Hypothalamus (tissue), 51 donors: ENCODE measurements at places on chromosomes 2 and 18.

DNA sequence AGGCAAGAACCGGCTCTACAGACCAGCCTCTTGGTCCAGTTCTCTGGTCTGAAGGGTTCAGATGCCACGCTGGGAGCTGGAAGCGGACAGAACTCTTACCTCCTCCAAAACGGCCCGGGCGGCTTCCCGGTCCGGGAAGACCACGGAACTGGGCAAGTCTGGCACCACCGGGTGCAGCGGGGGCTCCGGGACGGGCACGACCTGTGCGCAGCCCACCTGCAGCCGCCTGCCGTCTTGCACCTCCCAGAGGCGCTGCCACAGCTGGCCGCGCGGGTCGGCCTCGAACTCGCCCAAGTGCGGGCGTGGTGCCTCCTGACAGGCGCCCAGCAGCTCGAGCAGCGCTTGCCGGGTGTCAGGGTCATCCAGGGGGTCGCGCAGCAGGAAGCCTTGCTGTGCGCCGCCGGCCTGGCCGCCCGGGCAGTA, 773 bp downstream of the CMPK2 start:
- DNase-seq: no peak

DNA sequence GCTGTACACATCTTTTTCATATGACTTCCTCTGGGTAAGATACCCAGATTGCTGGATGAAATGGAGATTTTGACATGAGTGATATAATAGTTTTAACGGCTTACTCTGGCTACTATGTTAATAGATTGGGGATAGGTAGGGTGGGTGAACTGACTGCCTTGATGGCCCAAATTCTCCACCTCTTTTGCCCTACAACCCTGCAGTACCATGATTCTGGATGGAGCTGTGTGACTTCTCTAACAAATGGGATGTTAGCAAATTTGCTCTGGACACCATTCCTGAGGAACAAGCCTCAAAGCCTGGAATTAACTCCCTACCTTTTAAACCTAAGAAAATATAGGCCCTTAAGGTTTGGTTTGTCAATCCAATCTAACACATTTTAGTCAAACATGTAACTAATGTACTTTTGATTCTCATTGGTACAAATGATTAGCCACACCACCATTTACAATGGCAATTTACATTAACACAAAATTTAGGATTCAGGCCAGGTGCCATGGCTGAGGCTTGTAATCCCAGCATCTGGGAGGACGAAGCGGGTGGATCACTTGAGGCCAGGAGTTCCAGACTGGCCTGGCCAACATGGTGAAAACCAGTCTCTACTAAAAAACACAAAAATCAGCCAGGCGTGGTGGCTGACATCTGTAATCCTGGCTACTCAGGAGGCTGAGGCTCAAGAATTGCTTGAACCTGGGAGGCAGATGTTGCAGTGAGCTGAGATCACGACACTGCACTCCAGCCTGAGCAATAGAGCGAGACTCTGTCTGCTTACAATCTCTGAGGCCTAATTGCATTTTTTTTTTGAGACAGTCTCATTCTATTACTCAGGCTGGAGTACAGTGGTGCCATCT, 12.8 kb downstream of the CLK1 start:
- no peak for DNase-seq

DNA sequence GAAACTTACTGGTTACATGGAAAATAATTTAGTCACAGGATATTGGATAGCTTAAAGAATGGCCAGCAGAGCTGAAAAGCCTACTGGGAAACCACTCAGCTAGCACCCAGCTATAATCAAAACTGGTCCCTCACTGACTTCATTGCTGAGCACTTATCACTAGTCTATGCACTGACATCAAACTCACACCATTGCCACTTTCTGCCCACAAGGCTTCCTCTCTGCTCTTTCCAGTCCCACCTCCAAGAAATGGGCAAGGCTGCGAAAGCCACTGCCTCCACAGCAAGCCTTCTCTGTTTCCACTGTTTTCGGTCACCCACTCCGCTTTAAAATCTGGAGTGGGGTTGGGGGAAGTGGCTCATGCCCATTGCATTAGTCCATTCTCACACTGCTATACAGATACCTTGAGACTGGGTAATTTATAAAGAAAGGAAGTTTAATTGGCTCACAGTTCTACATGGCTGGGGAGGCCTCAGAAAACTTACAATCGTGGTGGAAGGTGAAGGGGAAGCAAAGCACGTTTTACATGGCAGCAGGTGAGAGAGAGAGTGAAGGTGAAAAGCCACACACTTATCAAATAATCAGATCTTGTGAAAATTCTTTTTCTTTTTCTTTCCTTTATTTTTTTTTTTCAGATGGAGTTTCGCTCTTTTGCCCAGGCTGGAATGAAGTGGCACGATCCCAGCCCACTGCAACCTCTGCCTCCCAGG, 77.0 kb upstream of the CERS6 start:
- DNase-seq: no peak

DNA sequence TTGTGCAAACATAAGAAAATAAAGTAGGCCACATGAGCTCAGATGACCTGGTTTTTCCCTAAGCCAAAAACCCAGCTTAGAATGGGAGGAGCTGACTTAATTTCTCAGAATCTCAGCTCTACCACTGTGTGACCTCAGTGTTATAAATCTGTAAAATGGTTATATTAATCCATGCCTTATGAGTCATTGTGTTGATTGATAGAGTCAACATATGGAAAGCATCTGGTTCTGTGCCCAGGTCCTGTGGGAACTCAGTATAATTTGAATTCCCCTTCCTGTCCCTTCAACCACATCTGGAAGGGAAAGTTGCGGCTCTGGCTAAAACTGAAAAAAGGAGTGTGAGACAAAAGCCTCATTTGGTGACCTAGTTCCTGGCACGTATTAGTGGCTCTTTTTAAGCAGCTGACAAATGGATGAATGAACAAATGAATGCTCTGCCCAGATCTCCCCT, 25.7 kb downstream of the TMEM177 start:
- no peak for DNase-seq

- DNase-seq: no peak
Observed at GRCh38 chr2:232350804-232351685, 27.5 kb upstream of the ALPP start.

DNA sequence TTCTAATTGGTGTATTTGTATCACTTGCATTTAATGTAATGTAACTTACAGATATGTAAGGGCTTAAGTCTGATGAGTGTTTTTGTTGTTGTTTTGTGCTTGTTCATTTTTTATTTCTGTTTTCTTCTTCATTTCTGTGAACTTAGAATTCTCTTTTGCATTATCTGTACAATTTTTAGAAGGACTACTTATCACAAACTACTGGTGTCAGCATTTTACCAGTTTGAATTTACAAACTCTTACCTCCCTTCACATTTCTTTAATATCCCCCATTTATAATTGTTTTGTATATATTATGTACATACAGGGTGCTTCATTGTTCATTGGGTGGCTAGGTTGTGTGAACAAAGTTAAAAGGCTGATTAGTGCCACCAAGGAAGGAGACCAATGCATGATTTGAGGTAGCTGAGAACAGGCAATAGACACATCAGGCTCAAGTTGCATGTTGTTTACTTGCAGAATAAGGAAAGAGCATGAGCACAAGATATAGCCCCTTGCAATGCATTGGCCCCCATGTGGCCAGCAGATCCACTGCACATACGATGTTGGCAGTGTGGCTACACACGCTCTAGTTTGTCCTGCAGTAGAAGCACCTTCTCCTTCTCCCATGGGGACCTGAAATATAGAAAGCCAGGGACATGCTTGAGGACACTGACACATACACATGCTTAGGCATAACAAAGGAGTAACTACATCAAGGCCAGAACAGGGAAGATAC, 198.2 kb downstream of the CD8B2 start:
- DNase-seq: no peak

DNA sequence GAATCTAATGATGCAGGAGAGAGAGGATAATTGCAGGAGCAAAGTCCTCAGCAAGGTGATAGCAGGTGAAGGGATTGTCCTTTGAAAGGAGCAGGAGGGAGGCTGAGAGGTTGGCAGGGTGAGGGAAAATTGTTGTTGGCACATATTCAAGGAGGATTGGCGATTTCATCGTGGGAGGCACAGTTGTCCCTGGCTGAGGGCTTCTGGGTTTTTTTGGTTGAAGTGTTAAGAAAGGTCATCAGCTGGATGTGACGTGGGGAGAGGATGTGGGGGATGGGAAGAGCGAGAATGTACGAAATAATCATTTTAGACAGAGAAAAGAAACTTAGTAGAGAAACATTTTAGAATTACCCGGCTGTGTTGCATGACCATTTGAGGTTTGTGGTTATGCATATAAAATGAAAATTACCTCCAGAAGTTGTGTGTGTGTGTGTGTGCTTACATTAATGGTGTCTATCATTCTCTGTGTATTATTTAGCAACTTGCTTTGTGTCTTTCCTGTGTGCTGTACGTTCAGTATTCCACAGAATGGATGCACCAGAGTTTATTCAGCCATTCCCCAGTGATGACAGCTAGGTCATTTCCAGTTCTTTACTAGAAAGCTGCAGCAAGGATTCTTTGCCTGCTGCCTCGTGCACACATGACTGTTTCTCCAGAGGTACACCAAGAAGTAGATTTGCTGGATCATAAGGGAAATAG, 67.6 kb downstream of the SDC1 start:
- DNase-seq: no peak

GRCh38 chr18:31931886-31932240, 11.1 kb downstream of the TRAPPC8 start:
- no peak for DNase-seq

- no peak for DNase-seq
Observed at GRCh38 chr2:102453501-102453900, 19.5 kb upstream of the SLC9A4 start.

DNA sequence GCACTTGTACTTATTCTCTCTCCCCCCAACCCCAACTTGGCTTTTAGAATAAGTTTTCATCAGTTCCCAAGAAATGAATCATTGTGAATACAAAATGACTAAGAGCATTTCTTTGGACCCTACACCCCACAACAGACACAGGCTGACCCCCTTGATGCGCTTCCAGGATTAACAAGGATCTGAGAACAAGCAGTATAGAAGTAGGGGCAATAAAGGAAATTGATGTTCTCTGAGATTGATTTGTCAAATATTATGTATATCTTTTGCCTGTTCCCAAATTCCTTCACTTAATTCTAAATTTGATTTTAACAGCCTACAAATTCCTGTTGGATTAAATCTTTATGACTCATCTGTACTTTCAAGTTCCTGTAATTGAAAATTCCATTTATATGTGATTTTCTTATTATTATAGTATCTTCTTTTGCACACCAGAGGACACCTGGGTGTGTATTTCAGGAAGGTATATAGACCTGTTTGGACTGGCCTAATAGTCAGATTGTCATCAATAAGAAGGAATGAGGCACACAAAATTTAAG, 10.2 kb upstream of the PTPN4 start:
- no peak for DNase-seq

GRCh38 chr2:45533771-45534170, 77.3 kb downstream of the SRBD1 start:
- no peak for DNase-seq

GRCh38 chr2:177295484-177295883, 31.0 kb upstream of the NFE2L2 start:
- DNase-seq: no peak

- DNase-seq: no peak
Observed at GRCh38 chr2:28096421-28096820, 205.9 kb downstream of the BABAM2 start.

GRCh38 chr2:23589220-23589647, 204.3 kb downstream of the KLHL29 start:
- DNase-seq: no peak

DNA sequence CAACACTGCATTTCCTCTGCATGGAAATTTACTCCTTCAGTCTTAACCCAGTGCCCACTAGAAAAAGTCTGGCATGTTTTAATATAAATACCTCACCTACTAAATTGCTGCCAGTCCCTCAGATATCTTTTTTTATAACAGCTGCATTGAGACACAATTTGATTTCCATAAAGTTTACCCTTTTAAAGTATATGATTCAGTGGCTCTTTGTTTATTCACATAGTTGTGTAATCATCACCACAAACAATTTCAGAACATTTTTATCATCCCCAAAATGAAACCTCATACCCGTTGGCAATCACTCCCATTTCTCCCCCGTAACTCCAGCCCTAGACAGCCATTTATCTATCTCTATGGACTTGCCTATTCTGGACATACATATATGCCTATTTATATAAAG, 17.0 kb upstream of the FRZB start:
- DNase-seq: no peak
